ENCODE measurements at places on chromosomes 4 and X. TPM values are rescaled to one million over a fixed set of nuclear protein-coding genes. Genes with fewer than 3 reads are reported as not detected.

The HTR2C gene
- total RNA-seq = not detected

The HTN3 gene
- total RNA-seq = not detected

The IGFBP7 gene
- 207 TPM for total RNA-seq

The TCEANC gene
- total RNA-seq = 0.63 TPM

The SOX3 gene
- total RNA-seq = not detected

The CDKL2 gene
- 0.84 TPM for total RNA-seq

The C1QTNF7 gene
- not detected for total RNA-seq

The DCLK2 gene
- total RNA-seq = 9.0 TPM

The AMTN gene
- not detected for total RNA-seq

The TRPC3 gene
- total RNA-seq = 0.05 TPM

The MAGEE1 gene
- total RNA-seq = 4.9 TPM

The ETDB gene
- not detected for total RNA-seq

The CD40LG gene
- not detected for total RNA-seq

The CSN1S1 gene
- not detected for total RNA-seq

The F11 gene
- total RNA-seq = not detected

The MRFAP1L1 gene
- total RNA-seq = 32.0 TPM

The HOPX gene
- total RNA-seq = not detected

The F8A1 gene
- 96.8 TPM for total RNA-seq

The AWAT2 gene
- total RNA-seq = not detected

The ANTXR2 gene
- 3.6 TPM for total RNA-seq

The NKX3-2 gene
- 0.09 TPM for total RNA-seq

The FREM3 gene
- total RNA-seq = not detected

The KDR gene
- 0.03 TPM for total RNA-seq

The PF4V1 gene
- total RNA-seq = not detected

The RTL3 gene
- not detected for total RNA-seq

The ANOS1 gene
- 0.03 TPM for total RNA-seq

The USP27X gene
- total RNA-seq = 4.6 TPM

The CCDC158 gene
- not detected for total RNA-seq

The CLNK gene
- total RNA-seq = not detected

The NUDT6 gene
- 6.4 TPM for total RNA-seq

The ANAPC4 gene
- total RNA-seq = 11.1 TPM

The CTAG2 gene
- total RNA-seq = not detected

The PNPLA4 gene
- total RNA-seq = 10.1 TPM

The F8A2 gene
- not detected for total RNA-seq

The PTTG2 gene
- not detected for total RNA-seq

The NMU gene
- total RNA-seq = 1.1 TPM

The GALNT7 gene
- 21.6 TPM for total RNA-seq

The SLC2A9 gene
- 0.19 TPM for total RNA-seq

The GPM6B gene
- not detected for total RNA-seq

The ZCCHC12 gene
- total RNA-seq = 0.19 TPM

The SLC4A4 gene
- 2.4 TPM for total RNA-seq

The PSMD10 gene
- 78.6 TPM for total RNA-seq

The GNRHR gene
- not detected for total RNA-seq

The POU4F2 gene
- total RNA-seq = not detected

The ODAPH gene
- not detected for total RNA-seq

The SLC25A53 gene
- total RNA-seq = 4.4 TPM

The TEX13D gene
- total RNA-seq = not detected

The RAB39B gene
- 1.2 TPM for total RNA-seq

The RPL10 gene
- 5,695 TPM for total RNA-seq

The CRMP1 gene
- total RNA-seq = 3.2 TPM
